Astrocyte (in vitro differentiated cells and primary cell): ENCODE measurements at places on chromosomes 1 and 21. TPM values are rescaled to one million over a fixed set of nuclear protein-coding genes. Genes with fewer than 3 reads are reported as not detected.

DMBX1 gene
- total RNA-seq: 0.07 and 0.29 TPM in 2 replicates

KCNA3 gene
- total RNA-seq: 0.09 TPM in 1 of 2 replicates, not detected in the other

PGLYRP3 gene
- not detected in 2 replicates for total RNA-seq

ZNF648 gene
- not detected in 2 replicates for total RNA-seq

PRAMEF7 gene
- total RNA-seq: not detected in 2 replicates

- DNase-seq: no peak
- H3K4me3 ChIP-seq: no peak overlapping the region
- H3K27me3 ChIP-seq: no peaks in the 10 kb centered on the region
- no peaks in the 10 kb centered on the region for H3K36me3 ChIP-seq
Observed at GRCh38 chr1:91919962-91920361, 29.2 kb upstream of the BRDT start.

- H3K4me1 ChIP-seq: peaks cover 27% of the 10 kb centered on the region
- no peak overlapping the region for H3K4me3 ChIP-seq
- H3K27me3 ChIP-seq: no peaks in the 10 kb centered on the region
- no peak overlapping the region for H3K27ac ChIP-seq
Observed at GRCh38 chr1:239812580-239812979, 279.1 kb upstream of the FMN2 start.

GRCh38 chr1:160428655-160429054 lies 28.3 kb downstream of the VANGL2 start:
- H3K27ac ChIP-seq: no peak overlapping the region
- peak; percentile 43 for DNase-seq
- H3K4me1 ChIP-seq: peaks cover 11% of the 10 kb centered on the region
- no peaks in the 10 kb centered on the region for H3K36me3 ChIP-seq
- no peaks in the 10 kb centered on the region for H3K27me3 ChIP-seq

DNA sequence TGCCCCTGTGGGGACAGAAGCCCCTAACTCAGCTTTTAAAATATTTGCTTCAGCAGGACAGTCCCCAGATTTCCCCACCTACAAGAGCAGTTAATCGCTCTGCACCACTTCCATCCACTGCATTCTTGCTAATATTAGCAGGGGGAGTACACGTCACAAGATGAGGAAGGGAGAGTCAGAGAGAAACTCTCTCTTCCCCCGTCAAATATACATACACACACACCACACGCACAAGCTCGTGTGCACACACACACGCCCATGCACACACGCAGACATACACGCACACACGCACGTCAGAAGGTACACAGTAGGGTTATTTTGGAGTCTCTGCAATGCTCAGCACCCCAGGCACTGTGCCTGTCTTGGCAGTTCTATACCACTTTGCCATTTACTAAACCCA lies 2.1 kb downstream of the CLCA1 start:
- H3K36me3 ChIP-seq: no peaks in the 10 kb centered on the region
- no peak overlapping the region for H3K4me3 ChIP-seq
- DNase-seq: no peak
- H3K27me3 ChIP-seq: no peaks in the 10 kb centered on the region
- H3K27ac ChIP-seq: no peak overlapping the region

DNA sequence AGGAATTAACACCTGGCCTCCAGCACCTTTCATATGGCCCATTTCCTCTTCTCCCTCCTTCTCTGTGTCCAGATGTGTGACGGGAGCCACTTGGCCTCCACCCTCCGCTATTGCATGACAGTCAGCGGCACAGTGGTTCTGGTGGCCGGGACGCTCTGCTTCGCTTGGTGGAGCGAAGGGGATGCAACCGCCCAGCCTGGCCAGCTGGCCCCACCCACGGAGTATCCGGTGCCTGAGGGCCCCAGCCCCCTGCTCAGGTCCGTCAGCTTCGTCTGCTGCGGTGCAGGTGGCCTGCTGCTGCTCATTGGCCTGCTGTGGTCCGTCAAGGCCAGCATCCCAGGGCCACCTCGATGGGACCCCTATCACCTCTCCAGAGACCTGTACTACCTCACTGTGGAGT lies 5.6 kb downstream of the TMEM61 start:
- H3K4me3 ChIP-seq: no peak overlapping the region
- H3K27me3 ChIP-seq: peaks cover 19% of the 10 kb centered on the region
- peaks cover 5% of the 10 kb centered on the region for H3K4me1 ChIP-seq
- no peak overlapping the region for H3K27ac ChIP-seq
- DNase-seq: no peak
- no peaks in the 10 kb centered on the region for H3K36me3 ChIP-seq

DNA sequence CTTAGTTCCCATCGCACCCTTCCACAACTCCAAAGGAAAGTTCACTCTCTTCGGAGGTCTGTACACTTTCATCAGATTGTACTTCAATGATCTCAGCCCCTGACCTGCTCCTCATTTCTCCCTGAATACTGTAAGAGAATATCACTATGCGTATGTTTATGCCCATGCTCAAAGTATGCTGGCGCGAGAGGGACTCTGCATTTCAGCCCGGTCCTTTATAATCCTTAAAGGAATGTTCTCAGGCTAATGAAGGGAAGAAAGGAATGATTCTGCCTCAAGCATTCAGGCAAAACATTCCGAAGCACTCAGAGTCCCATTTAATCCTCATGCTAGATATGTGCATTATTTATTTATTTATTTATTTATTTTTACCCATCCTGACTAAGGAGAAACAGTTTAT lies 76.8 kb downstream of the PLD5 start:
- no peaks in the 10 kb centered on the region for H3K4me1 ChIP-seq
- H3K27ac ChIP-seq: no peak overlapping the region
- H3K27me3 ChIP-seq: no peaks in the 10 kb centered on the region

DNA sequence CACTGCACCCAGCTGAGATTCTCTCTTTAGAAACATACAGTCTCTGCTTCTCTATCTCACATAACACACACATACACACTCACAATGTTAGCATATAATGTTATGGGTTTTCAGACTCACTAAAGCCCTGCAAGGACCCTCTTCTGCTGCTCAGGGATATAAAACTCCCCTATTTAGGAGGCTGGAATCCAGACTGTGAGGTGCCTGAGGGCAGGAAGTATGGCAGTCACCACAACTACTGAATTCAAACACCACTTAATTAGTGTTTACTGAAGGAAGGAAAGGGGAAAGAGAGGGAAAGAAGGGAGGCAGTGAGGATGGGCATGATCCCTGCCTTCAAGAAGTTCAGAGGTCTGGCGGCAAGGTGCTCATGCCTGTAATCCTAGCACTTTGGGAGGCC lies 7.8 kb upstream of the CDK18 start:
- DNase-seq: no peak
- no peak overlapping the region for H3K27ac ChIP-seq
- peaks cover 34% of the 10 kb centered on the region for H3K27me3 ChIP-seq
- no peak overlapping the region for H3K4me3 ChIP-seq
- peaks cover 15% of the 10 kb centered on the region for H3K4me1 ChIP-seq
- H3K36me3 ChIP-seq: no peaks in the 10 kb centered on the region

DNA sequence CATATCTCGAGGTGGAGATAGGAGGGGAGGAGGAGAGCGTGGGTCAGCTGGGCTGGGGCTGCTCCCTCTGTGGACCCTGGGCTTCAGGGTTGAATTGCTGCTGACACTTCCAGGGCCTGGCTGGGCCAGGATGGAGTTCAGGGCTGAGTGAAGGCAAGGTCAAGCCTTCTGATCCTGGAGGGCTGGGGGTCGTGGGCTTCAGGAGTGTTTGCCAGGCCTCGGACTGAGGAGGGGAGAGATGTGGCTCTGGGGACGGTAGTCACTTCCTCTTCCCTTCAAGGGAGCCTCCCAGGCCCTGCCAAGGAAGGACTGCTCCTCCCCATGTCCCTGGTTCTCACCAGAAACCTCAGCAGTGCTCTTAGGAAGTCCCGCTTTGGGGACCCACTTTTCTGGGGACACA lies 12.1 kb upstream of the FAM131C start:
- H3K27ac ChIP-seq: no peak overlapping the region
- H3K4me3 ChIP-seq: no peak overlapping the region
- peaks cover 15% of the 10 kb centered on the region for H3K4me1 ChIP-seq
- DNase-seq: no peak
- no peaks in the 10 kb centered on the region for H3K36me3 ChIP-seq

DNA sequence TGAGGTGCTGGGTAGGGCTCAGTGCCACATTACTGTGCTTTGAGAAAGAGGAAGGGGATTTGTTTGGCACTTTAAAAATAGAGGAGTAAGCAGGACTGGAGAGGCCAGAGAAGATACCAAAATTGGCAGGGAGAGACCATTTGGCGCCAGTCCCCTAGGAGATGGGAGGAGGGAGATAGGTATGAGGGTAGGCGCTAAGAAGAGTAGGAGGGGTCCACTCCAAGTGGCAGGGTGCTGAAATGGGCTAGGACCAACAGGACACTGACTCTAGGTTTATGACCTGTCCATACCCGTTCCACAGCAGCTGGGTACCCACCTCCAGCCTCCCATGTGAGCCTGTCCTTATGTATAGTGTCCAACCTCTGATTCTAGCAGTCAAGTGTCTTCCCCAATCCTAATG lies 1.0 kb upstream of the CRTC2 start:
- H3K4me3 ChIP-seq: no peak overlapping the region
- peaks cover 31% of the 10 kb centered on the region for H3K4me1 ChIP-seq
- H3K36me3 ChIP-seq: no peaks in the 10 kb centered on the region
- H3K27ac ChIP-seq: no peak overlapping the region
- no peaks in the 10 kb centered on the region for H3K27me3 ChIP-seq
- no peak for DNase-seq

DNA sequence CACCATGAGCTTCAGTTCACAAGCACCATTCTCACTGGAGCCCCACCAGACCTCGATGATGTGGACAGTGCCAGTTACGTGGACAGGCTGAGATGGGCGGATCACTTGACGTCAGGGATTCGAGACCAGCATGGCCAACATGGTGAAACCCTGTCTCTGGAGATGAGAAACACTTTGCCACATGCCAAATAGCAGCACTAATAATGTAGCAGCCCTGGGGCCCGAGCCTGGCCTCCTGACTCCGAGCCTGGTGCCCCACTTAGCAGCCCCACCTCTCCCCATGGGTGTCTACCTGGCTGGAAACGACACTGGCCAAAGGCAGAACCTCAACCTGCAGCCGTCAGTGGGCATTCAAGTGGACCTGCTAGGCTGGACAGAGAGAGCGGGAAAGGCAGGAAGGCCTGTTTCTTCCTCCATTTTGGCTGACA lies 129.1 kb downstream of the TOMM20 start:
- no peaks in the 10 kb centered on the region for H3K36me3 ChIP-seq
- no peak for DNase-seq
- H3K27me3 ChIP-seq: no peaks in the 10 kb centered on the region
- no peak overlapping the region for H3K27ac ChIP-seq
- no peak overlapping the region for H3K4me3 ChIP-seq
